ENCODE measurements at places on chromosomes 3 and 15.

DNA sequence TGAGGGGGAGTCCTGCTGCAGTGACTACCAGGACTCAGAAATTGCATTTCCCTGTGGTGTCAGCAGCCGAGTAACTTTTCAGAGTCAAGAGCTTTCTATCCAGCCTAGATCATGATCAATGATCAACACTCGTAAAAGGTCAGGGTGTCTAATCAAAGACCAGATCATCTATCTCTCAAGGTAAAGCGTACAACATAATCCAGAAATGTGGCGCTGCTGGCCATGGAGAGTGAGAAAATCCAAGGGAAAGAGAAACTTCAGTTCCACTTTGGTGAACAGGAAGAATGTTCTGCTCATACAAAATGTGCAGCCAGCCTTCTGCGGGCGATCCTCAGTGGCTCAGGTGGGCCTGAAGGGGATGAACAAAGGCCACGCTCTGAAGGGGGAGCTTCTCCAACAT is 1005.8 kb upstream of the NR2F2 start:
- no peak for DNase-seq

GRCh38 chr3:165938986-165939540 is 101.8 kb upstream of the BCHE start:
- no peak for DNase-seq

DNA sequence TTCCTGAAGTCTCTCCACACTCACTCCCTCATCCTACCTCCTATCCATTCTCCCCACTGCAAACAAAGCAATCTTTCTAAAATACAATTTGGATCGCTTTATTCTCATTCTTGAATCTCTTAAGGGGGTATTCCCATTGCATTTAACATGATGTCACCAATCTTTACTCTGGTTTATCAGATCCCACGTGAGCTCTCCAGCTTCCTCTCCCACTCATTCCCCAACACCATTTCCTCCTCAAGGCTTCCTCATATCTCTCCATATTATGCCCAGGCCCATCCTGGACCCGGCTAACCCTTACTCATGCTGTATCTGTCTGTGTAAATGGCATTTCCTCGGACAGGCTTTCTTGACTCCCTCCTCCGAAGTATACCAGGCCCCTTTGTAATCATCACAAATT is 165.0 kb downstream of the CD47 start:
- DNase-seq: no peak

GRCh38 chr15:28975766-28976179 is 90.0 kb downstream of the APBA2 start:
- no peak for DNase-seq

GRCh38 chr15:48974882-48975281 is 11.2 kb upstream of the SHC4 start:
- DNase-seq: peak; percentile 16

GRCh38 chr3:146715170-146715569 is 110.0 kb upstream of the PLSCR5 start:
- no peak for DNase-seq

- DNase-seq: no peak
Observed at GRCh38 chr3:108391917-108392593, 95.7 kb downstream of the HHLA2 start.

- no peak for DNase-seq
Observed at GRCh38 chr15:60494108-60494507, 15.2 kb upstream of the ICE2 start.

DNA sequence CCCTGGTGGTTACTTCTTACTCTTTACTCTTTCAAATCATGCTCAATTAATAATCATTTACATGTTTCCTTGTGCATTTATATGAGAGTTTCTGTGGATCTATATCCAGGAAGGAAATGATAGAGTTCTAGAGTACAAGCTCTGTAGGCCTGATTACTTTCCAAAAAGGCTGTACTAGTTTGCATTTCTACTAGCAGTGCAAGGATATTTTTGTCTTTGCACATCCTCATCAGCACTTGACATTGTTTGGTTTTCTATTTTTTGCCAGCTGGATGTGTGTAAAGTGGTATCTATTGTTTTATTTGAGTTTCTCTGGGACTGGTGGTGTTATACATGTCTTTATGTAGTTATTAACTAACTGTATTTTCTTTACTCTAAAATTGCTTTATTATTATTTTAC is 19.6 kb upstream of the SLC7A14 start:
- DNase-seq: no peak

- DNase-seq: no peak
Observed at GRCh38 chr3:38966811-38967692, 84.7 kb downstream of the SCN11A start.

DNA sequence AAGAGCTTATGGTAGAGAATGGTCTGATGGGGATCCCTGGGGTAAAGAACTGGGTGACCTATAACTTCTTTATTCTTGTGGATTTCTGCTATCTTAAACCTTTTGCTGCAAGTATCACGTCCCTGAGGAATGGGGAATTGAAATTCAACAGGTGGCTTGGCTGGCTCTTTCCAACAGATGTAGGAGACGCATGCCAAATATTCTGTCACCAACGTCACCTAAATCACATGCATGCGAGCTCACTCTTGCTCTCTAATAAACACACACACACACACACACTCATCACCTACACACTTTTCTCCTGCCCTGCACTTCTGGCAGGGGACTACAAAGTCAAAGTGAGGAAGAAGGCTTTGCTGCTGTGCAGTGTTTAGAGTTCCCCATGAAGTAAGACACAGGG is 145.8 kb upstream of the NECTIN3 start:
- no peak for DNase-seq

DNA sequence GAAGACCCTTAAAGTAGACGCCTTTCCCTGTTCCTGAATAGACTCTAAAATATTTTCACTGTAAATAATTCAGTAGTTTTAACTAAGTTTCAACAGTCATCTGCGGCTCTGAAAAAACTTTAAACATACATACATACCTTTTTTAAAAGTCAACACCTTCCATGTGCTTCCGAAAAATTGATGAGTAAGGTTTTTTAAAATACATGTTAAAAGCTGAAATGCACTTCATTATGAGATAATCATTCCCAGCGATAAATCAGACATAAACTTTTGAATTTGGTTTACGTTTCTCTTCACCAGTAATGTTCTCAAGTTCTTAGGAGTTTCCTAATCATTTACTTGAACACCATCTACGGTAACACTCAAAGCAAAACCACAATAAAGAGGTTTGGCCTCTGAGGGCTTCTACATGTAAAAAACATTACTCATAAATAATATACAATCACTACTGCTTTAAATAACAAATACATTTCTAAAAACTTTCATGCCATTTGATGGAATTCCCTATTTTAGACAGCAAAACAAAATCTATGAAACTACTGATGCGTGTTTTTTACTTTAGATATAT is 403.5 kb downstream of the SHQ1 start:
- no peak for DNase-seq

DNA sequence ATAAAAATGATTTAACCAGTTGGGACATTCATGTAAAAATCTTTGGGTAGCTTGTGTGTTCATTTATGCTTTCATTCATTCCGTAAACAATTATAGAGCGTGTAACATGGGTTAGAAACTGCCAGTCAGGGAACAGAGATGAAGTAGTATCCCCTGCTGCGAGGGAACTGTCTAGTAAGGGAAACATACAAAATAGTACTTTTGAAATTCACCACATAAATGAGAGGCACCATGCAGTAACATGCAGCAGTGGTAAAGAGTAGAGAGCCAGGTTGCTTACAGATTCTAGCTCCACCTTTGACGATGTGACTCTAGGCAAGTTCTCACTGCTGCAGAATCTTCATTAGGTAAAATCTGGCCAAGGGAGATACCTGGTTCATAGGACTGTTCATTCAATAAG is 938 bp downstream of the DZIP3 start:
- no peak for DNase-seq

DNA sequence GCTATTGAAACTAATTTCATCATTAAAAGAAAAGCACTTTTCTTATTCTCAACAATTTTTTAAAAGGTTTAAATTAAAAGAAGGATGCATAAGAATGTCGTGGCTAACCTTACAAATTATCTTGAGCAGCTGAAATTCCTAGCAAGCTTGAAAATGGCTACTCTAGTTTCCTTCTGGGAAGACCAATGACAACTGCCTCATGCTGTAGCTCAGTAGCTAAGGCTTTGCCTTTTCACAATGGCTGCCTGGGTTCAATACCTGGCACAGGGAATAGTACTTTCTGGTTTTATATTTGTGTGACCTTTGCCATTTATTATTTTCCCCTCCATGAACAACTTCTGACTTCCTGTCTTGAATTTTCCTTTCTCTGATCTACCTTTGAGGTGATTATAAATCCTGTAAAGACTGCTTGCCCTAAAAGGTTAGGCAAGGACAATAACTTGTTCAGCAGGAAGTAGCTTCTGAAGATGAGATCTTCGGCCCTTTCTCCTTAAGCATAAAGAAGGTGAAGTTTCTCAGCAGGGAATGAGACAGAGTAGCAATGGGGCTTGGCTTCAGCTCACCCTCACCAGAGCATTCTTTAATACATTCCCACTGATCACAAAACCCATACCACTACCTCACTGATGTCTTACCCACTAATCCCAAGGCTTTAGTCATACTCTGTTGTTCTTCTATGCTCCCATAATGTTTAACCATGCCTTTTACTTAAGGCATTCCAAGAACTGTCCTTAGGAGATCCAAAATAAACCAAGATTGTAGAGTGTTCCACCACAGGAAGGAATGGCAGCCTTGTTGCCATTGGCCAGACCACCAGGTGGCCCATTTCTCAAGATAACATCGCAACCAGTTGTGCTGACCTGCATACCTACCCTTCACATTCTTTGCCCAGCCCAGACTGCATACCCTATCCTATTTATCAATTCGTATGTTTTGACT is 276.8 kb downstream of the ULK4 start:
- no peak for DNase-seq

DNA sequence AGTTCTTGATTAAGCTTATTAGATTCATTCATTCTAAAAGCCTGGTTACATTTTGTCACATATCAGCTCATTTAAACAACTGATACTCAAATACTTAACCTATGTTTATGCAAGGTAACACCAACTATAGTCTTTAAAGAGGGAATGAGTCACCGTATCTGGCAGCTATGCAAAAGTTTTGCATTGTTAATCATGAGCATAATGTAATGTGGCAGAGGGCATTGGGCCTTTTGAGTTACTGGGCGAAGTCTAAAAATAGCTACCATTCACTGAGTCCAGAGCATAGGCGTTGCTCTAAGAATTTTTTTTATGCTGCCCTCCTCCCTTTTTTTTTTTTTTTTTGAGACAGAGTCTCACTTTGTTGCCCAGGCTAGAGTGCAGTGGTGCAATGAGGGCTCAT is 277.7 kb upstream of the ZNF717 start:
- DNase-seq: no peak

DNA sequence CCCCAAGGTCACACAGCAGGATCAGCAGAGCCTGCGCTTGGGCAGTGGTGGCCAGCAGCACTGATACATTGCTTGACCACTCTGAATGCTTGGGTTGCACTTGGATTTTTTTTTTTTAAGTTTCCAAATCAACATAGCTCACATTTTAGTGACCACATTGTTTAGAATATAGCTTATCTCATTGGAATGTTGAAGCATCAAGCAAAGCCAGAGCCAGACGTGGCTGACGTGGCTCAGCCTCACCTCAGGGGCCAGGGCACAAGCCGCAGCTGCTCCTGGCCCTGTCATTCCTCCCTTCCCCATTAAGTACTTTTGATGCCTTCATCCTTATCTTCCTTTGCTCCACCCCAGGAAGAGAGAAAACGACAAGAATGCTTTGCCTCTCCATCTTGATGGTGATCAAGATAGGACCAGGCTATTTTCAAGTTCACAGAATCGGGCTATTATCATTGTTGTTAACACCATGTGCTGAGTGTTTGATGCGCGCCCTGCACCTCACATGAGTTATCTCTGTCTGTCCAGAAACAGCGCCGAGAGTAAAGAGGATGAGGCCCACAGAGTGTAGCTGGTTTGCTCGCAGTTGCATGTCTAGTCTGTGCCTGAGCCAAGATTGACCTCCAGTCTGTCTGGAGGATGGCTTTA is 75.8 kb downstream of the AAGAB start:
- no peak for DNase-seq

DNA sequence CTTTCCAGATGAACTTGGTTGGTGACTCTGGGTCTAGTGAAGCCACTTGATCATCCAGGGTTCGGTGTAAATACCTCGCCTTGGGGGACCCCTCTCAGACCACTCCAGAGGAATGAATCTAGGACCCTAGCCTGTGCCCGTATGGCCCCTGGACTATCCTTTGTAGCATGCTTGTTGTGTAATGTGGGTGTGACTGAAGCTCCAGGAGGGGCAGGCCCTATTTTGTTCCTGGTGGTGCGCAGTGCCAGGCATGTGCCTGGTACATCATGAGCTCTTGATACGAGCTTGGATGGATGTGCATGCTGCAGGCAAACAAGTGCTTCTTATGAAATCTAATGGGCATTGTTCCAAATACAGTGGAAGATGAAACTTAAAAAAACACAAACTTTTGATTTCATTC is 82.8 kb downstream of the EBLN2 start:
- DNase-seq: no peak

DNA sequence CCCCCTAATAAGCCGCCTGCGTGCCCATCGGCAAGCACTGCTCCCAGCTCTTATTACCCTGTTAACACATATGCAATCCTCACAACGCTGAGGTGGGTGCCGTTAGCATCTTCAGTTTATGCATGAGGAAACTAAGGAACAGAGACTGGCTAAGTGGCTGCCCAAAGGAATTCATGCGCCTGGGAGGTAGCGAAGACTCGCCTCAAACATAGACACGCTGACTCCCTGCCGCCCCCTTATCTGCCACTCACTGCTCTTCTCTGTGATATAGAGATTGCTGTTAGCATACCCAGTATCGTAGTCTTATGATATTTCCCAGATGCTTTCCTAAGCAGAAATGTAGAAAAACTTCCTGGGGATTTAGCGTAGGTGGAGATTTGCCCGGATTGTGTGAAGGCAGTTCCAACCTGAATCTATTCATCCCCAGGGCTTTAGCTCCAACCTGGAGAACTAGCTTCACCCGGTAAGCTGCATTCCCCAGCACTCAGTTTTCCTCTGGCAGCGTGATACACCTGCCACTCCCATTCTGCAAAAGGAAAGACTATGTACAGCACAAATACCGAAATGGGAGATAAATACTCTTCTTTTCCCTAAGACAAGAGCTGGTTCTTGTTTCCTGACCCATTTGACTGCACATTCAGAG is 23.7 kb upstream of the CD47 start:
- DNase-seq: no peak

DNA sequence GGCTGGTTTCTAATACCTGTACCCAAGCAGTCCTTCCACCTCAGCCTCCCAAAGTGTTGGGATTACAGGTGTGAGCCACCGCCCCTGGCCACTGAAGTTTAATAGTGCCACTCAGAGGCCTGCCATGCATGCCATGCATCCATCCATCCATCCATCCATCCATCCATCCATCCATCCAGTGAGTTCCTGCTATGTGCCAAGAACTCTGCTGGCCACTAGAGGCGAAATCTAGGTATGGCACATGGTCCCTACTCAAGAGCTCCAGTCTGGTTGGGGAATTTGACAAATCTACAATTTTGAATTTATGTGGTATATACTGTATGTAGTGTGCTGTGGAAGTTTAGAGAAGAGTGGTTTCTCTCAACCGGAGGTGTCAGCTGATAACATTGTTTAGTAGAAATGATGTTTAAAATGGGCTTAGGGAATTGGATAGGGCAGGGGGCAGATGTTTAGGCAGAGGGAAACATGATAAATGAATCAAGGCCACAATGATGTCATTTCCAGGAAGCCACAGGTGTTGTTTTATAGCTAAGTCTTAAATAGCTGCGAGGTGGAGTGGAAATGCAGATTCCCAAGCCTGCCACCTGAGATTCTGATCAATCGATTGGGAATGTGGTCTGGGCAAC is 384.4 kb upstream of the C2CD4B start:
- DNase-seq: no peak

- no peak for DNase-seq
Observed at GRCh38 chr15:25790000-25790660, 73.0 kb downstream of the ATP10A start.

- DNase-seq: no peak
Observed at GRCh38 chr3:174251681-174252080, 607.5 kb upstream of the NAALADL2 start.
